ENCODE measurements at places on chromosomes 5 and 9.

DNA sequence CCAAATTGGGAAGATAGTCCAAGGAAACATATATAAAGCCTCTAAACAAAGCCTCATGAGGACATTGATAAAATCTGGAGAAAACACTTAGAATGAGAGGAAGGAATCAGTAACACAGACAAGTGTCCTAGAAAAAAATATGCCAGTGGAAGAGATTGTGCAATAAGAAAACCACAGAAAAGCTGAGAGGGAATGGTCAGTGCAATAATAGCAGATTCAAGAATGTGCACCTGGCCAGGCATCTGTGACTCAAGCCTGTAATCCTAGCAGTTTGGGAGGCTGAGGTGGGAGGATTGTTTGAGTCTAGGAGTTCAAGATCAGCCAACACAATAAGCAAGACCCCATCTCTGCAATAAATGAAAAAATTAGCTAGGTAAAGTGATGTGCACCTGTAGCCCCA, 691.2 kb upstream of the CDH6 start:
- no peak for DNase-seq

GRCh38 chr5:142813220-142813619, 43.0 kb downstream of the ARHGAP26 start:
- no peak for DNase-seq

DNA sequence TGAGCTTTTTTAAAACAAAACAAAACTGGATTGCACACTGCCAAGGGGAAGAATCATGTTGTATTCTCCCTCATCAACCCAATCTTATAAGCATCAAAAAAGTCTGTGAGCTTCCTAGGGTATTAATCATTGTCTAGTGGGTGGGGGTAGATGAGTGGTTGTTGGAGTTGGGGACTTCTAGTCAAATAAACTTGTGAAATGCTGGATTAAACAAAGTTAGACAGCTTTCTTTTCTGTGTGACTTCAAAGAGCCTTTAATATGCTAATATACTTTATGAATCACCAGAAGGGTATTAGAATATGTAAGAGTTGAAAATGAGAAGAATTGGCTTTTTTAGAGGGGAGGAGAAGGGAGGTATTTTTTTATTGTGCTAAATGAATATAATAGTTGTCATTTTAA, 87.7 kb downstream of the GALNT10 start:
- no peak for DNase-seq

- DNase-seq, result no peak
These were observed 60.1 kb upstream of the HSPA9 start for GRCh38 chr5:138635265-138635664.

DNA sequence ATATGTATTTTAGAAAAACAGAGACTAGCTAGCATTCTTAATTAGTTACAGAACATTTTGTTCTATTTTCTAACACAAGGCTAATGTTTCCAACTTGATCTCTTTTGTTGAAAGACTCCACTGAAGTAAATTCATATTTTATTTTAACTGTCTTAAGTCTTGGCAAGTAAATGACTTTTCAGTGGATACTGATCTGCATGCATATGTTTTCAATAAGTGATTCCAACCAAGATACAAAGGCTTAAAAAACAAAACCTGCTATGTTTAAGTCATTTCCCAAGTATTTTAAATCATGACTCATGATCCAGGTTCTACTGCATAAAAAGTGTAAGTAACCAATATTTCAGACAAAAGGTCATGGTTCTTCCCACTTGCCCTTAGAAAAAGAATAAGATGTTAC, 5.7 kb downstream of the CDO1 start:
- no peak for DNase-seq

All from NCI-H774 (cell line).